ENCODE measurements at places on chromosomes 5 and 9.

DNA sequence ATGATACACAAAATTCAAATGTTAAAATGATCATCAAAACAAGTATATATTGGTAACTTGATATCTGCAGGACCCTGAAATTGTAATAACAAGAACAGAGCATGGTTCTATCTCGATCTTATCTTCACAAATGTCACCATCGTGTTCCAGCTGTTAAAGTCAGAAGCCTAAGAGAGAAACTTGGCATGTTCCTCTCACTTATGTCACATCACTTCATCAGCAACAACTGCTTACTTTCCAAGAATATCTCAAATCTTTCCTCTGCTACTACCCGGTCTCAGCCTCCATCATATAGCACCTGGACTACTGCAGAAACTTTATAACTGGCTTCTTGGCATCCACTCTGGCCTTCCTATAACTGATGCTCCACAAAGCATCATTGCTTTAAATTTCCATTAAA lies 84.9 kb downstream of the FBN2 start:
- no peak for DNase-seq

GRCh38 chr5:168184103-168184502 lies 107.3 kb upstream of the WWC1 start:
- no peak for DNase-seq

DNA sequence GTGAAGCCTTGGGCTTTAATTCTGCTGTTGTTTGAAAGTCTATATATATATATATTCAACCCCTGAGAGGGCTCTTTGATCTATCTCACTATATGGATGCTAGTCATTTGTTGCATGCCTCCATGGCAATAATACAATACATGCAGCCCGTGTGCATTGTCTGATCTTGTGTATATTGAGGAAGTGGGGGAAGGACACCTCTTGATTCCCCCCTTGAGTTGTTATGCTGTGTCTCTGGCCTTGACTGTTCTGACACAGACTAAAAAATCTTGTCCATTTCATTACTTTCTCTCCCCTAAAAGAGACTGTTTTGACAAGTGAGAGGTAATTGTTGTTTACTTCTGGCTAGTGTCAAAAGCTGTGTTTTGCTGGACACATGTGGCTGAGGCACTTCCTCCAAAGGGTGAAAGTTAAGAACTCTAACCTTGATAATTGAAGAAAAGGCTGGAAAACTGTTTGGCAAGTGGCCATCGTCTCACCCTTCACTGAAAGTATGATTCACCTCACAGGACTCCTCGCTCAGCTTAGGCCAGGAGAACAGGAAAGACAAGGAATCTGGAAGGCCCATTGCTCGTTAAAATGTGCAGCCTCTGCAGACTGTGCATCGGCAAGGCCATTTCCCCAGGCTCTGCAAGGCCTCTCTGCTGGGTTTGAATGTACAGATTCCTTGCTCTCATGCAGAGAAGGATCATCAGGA lies 304.0 kb downstream of the PRELID2 start:
- no peak for DNase-seq

- DNase-seq, result no peak
These were observed 755.4 kb upstream of the CTNND2 start for GRCh38 chr5:12659686-12660085.

DNA sequence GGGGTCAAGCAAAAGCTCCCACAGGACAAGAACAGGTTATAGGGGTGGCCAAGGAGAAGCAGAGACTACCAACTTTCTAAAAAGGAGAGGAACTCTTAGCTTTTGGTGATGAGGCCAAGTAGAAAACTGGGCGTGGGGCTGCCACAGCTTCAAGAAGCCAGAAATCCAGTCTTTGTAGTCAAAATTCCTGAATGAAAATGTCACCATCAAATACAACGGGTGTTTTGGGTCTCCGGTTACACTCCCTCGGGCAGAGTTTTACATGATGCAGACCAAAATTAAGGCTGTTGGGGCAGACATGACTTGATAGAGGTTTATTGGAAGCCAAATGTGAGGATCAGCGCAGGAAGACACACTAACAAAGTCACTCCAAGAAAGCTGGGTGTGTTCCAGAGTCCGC lies 29.4 kb upstream of the N4BP3 start:
- no peak for DNase-seq

DNA sequence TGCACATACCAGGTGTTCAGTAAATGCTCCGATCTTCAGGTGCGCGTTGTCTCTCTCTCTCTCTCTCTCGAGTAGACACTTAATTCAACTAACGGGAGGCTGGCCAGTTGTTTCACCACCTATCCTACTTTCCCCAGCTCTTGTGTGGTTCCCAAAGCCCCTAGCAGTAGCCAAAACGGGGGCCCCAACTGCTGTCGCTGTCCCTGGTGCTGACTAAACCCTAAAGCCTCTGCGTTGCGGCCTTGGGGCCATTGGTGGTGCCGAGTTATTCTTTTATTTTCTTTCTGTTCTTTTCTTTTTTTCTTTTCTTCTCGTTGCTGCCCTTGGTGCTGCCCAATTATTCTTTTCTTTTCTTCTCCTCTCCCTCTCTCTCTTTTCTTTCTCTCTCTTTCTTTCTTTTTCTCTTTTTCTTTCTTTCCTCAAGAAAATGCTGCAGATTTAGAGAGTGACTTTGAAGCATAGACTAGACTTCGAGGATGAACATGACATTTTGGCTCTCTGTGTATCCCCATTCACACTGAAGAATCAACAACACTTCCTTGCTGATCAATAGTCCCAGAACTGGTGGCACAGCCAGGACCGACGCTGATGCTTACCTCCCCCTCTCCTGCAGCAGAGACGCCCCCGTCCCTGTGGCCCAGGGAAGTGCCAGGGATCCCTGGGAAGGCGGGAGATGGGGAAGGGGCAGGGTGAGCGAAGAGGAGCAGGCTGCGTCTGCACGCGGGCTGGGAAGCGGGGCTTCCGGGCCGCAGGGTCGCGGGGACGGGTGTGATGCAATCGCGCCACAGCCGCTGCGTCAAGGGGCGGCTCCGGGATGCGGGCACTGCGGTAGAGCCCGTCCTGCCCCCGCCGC lies at the start of gene FBLL1:
FBLL1 (plus strand) TSS at position 785 of the 853 bp plus-strand sequence. CDS start 200 bp downstream, outside the sequence.
- DNase-seq, result peak; percentile 28
